ENCODE measurements at places on chromosomes 1 and 21. TPM values are rescaled to one million over a fixed set of nuclear protein-coding genes. Genes with fewer than 3 reads are reported as not detected.

The S100A5 gene
- not detected for total RNA-seq

The CNR2 gene
- total RNA-seq, result 0.11 TPM

The KRTAP10-8 gene
- total RNA-seq, result not detected

GRCh38 chr1:204879351-204879750 lies 8.7 kb downstream of the NFASC start:
- H3K27me3 ChIP-seq, result no peaks in the 10 kb centered on the region
- H3K4me3 ChIP-seq, result no peak overlapping the region
- no peak overlapping the region for H3K27ac ChIP-seq
- H3K4me1 ChIP-seq, result peaks cover 30% of the 10 kb centered on the region

- H3K4me3 ChIP-seq, result no peak overlapping the region
- H3K4me1 ChIP-seq, result peaks cover 2% of the 10 kb centered on the region
- H3K27ac ChIP-seq, result no peak overlapping the region
Measured at GRCh38 chr1:206608108-206608698, 4.1 kb downstream of the EIF2D start.

DNA sequence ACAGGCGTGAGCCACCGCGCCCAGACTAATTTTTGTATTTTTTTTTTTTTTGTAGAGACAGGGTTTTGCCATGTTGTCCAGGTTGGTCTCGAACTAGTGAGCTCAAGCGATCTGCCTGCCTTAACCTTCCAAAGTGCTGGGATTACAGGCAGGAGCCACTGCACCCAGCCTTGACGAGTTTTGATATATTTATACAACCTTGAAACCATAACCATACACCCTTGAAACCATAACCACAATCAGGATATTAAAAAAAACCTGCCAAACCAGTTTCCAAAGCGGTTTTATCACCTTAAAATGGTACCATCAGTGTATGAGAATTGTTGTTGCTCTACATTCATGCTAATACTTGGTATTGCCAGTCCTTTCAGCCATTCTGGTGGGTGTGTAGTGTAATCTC lies 3.7 kb upstream of the PHACTR4 start:
- H3K4me3 ChIP-seq, result no peak overlapping the region
- peaks cover 3% of the 10 kb centered on the region for H3K4me1 ChIP-seq
- no peaks in the 10 kb centered on the region for H3K27me3 ChIP-seq
- H3K27ac ChIP-seq, result no peak overlapping the region

- no peaks in the 10 kb centered on the region for H3K4me1 ChIP-seq
- no peak for DNase-seq
- H3K4me3 ChIP-seq, result no peak overlapping the region
- H3K27me3 ChIP-seq, result no peaks in the 10 kb centered on the region
Measured at GRCh38 chr1:4137621-4138415, 237.7 kb upstream of the C1orf174 start.

GRCh38 chr1:60598041-60598910 lies 484.1 kb upstream of the NFIA start:
- H3K36me3 ChIP-seq, result no peaks in the 10 kb centered on the region
- no peak for DNase-seq
- no peaks in the 10 kb centered on the region for H3K27me3 ChIP-seq
